Breast epithelium (tissue), 4 donors: ENCODE measurements at places on chromosomes 3 and 15. TPM values are rescaled to one million over a fixed set of nuclear protein-coding genes. Genes with fewer than 3 reads are reported as not detected.

- DNase-seq, result no peak
- no peak overlapping the region for H3K4me3 ChIP-seq
- no peak overlapping the region for H3K27ac ChIP-seq
- no peaks in the 10 kb centered on the region for H3K4me1 ChIP-seq
These were observed 41.9 kb upstream of the KCNMB2 start for GRCh38 chr3:178494386-178494785.

- no peak for DNase-seq
- H3K4me1 ChIP-seq, result no peaks in the 10 kb centered on the region
- no peaks in the 10 kb centered on the region for H3K36me3 ChIP-seq
- H3K4me3 ChIP-seq, result no peak overlapping the region
These were observed 27.8 kb downstream of the DCAF1 start for GRCh38 chr3:51471775-51472652.

- no peak overlapping the region for H3K4me3 ChIP-seq
- no peaks in the 10 kb centered on the region for H3K27me3 ChIP-seq
- no peak for DNase-seq
- no peaks in the 10 kb centered on the region for H3K36me3 ChIP-seq
- H3K4me1 ChIP-seq, result no peaks in the 10 kb centered on the region
These were observed 53.2 kb upstream of the CDV3 start for GRCh38 chr3:133520286-133520685.

- no peaks in the 10 kb centered on the region for H3K4me1 ChIP-seq
- H3K27me3 ChIP-seq, result no peaks in the 10 kb centered on the region
- DNase-seq, result no peak
- peak overlapping the region; percentile 67 for H3K27ac ChIP-seq
- H3K36me3 ChIP-seq, result no peaks in the 10 kb centered on the region
- no peak overlapping the region for H3K4me3 ChIP-seq
These were observed 33.8 kb upstream of the GREM1 start for GRCh38 chr15:32683906-32684584.

DNA sequence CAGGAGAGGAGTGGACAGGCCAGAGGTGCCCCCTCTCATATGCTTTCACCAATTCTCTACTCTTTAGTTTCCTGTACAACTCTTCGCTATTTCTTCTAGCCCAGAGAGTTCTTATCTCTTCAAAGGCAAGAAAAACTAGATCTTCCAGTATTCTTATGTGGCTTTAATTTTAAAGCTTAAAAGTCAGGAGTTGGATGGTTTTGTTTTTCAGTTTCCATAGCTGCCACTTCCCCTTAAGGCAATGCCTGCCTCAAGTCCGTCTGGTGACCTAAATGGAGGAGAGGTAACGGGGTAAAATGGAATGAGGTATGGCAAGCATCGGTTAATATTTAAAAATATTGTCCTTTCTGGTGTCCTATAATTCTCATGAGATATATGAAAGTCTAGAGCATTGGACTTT is 11.4 kb upstream of the VGLL3 start:
- H3K36me3 ChIP-seq, result no peaks in the 10 kb centered on the region
- no peak for DNase-seq
- H3K27me3 ChIP-seq, result no peaks in the 10 kb centered on the region

GRCh38 chr3:153976891-153977554 is 144.2 kb upstream of the ARHGEF26 start:
- H3K36me3 ChIP-seq, result no peaks in the 10 kb centered on the region
- DNase-seq, result no peak
- no peaks in the 10 kb centered on the region for H3K27me3 ChIP-seq

DNA sequence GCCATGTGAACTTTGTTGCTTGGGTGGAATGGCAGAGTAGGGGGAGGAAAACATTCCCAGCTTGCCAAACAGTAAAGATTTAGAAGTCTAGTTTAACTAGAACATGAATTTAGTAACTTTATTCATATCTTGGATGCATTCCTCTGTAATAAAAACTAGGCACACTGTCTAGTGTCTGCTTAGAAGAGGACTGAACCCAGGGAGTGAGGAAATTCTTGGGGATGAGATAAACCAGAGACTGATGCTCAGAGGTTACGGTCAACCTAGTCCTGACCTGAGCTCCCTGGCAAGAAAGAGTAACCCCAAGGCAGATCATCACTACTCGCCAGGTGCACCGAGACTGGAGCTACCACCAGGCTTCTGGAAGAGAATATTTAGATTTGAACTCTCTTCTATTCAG is 58.2 kb downstream of the SNRK start:
- no peak overlapping the region for H3K4me3 ChIP-seq
- H3K4me1 ChIP-seq, result no peaks in the 10 kb centered on the region
- H3K27me3 ChIP-seq, result no peaks in the 10 kb centered on the region
- peaks cover 7% of the 10 kb centered on the region for H3K36me3 ChIP-seq

DNA sequence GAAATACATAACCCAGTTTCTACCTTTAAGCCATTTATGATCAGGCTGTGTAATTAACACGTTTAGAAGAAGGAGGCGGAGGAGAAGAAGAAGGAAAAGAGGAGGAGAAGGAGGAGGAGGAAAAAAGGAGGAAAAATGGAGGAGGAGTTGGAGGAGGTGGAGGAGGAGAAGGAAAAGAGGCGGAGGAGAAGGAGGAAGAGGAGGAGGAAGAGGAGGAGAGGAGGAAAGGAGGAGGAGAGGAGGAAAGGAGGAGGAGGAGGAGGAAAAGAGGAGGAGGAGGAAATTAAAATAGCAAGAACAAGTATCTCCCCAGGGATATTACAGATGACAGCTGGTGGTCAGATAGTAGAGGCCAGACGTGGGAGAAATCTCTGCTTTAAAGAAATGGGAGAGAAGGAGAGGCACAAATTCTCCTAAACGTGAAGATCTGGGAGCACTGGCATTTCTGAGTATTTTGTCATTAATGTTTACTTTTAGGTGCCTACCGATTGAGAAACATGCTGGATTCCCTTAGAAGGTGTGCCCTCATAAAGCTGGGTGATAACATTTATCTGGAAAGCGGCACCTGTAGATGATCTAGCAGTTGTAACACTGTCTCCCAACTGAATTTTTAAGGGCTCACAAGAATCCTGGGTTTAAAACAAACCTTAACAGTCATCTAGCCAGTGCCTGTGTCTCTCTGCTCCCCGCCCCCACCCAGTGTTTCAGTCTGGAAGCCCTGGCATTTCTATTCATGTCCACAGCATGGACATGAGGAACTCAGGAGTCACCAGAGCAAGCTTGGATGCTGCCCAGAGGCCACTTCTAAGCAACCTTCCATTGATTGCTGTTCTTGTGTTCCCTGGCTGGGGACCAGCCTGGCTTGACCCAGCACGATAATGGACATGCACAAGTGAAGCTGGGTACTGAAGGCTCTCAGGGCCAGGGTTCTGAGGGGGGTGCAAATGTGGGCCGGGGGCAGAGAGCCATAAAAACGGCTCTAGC is 75.2 kb downstream of the CHRNA7 start:
- H3K27me3 ChIP-seq, result no peaks in the 10 kb centered on the region
- H3K27ac ChIP-seq, result no peak overlapping the region
- no peaks in the 10 kb centered on the region for H3K4me1 ChIP-seq
- no peak for DNase-seq

GRCh38 chr3:188338086-188338485 is 184.1 kb downstream of the LPP start:
- no peaks in the 10 kb centered on the region for H3K4me1 ChIP-seq
- no peaks in the 10 kb centered on the region for H3K36me3 ChIP-seq
- no peak overlapping the region for H3K27ac ChIP-seq
- DNase-seq, result no peak

DNA sequence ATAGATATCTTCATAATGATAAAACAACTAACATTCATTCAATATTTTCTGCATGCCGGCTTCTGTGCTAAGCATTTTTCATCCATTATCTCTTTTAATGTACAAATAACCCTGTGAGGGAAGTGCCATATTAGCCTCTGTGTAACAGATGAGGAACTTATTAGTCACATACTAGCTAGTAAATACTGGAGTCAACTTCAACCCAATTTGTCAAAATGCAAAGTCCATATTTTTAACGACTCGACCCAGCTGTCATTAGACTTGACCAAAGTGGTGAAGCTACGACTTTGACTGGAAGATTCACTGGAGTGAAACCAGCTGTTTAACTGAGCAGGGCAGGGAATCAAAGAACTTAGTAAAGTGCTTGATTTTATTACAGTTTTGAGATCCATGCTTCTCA is 41.6 kb downstream of the PARP15 start:
- no peaks in the 10 kb centered on the region for H3K36me3 ChIP-seq
- H3K4me3 ChIP-seq, result no peak overlapping the region
- no peaks in the 10 kb centered on the region for H3K4me1 ChIP-seq

DNA sequence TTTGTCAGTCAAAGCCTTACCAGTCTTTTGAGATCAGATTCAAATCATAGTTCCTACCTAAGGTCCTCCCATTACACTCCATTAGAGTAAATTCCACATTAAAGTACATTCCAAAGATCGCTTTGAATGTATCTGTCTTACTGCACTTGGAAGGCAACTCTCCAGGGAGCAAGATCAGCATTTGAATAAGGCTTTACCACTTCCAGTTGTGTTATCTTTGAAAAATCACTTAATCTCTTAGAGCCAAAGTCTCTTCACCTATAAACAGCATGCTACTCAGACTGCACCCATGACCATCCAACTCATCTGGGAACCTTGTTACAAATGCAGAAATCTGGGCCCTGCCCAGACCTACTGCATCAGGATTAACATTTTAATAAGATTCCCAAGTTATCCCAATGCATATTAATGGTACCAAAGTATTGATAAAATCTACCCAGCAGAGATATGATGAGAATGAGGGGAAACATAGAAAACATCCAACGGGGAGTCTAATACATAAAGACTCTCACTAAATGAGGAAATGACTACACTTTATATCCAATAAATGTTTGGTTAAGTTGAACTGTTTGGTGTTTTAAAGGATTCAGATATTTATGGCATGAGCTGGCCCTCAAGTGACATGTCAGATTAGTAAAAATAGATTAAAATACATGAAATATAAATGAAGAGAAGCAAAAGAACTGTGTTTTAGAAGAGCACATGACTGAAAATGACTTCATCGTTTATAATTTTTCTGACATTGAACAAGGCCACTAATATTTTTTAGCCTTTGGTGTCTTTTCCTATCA is 75.9 kb downstream of the TNIK start:
- DNase-seq, result no peak
- no peaks in the 10 kb centered on the region for H3K36me3 ChIP-seq
- peak overlapping the region; percentile 65 for H3K27ac ChIP-seq
- H3K4me1 ChIP-seq, result no peaks in the 10 kb centered on the region
- no peaks in the 10 kb centered on the region for H3K27me3 ChIP-seq

DNA sequence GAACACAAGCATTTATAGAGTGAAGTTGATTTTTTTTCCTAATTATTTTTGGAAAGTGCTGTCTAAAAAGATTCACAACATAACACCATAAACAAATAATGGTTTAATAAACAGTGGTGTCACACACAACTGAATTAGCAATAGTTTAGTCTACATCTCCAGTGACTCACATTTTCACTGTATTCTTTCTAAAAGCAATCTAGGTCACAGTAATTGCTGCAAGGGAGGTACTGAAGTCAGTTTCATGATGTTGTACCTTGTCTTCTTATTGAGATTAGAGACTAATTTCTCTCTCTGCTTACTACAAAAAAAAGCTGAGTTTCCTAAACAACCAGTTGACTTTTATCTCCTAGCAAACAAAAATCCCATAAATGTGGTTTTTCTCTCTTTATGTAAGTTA is 29.6 kb downstream of the PLSCR4 start:
- H3K36me3 ChIP-seq, result no peaks in the 10 kb centered on the region
- no peak overlapping the region for H3K4me3 ChIP-seq
- H3K27ac ChIP-seq, result peak overlapping the region; percentile 29
- no peak for DNase-seq

- no peaks in the 10 kb centered on the region for H3K4me1 ChIP-seq
- H3K4me3 ChIP-seq, result no peak overlapping the region
- no peak for DNase-seq
- H3K27ac ChIP-seq, result no peak overlapping the region
These were observed 126.7 kb upstream of the SAMMSON start for GRCh38 chr3:69872783-69873378.

GRCh38 chr15:47820747-47821319 is 103.5 kb downstream of the SEMA6D start:
- H3K4me3 ChIP-seq, result no peak overlapping the region
- no peaks in the 10 kb centered on the region for H3K27me3 ChIP-seq
- no peak overlapping the region for H3K27ac ChIP-seq
- no peak for DNase-seq
- no peaks in the 10 kb centered on the region for H3K4me1 ChIP-seq

- no peak for DNase-seq
- H3K27me3 ChIP-seq, result no peaks in the 10 kb centered on the region
- H3K4me3 ChIP-seq, result no peak overlapping the region
- no peaks in the 10 kb centered on the region for H3K4me1 ChIP-seq
- H3K27ac ChIP-seq, result no peak overlapping the region
These were observed 139.7 kb downstream of the TUSC7 start for GRCh38 chr3:116849261-116849688.

DNA sequence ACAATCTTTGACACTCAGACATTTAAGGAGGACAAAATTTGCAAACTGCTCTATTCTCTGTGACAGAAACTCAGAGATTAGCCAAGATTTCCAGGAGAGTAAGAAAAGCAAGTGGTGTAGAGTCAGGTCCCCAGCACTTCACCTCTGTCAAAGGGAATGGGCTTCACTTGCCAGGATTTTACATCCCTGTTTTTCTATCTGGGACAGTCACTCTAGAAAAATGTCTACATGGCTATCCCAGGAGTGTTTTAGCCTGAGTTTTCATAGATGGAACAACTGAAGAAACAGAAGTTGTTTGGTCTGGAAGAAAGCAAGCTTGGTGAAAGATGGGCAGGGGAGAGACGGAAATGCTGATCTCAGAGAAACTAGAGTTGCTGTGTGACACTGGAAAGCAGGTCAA is 3.0 kb downstream of the FAM219B start:
- no peaks in the 10 kb centered on the region for H3K36me3 ChIP-seq
- DNase-seq, result no peak
- H3K4me1 ChIP-seq, result peaks cover 9% of the 10 kb centered on the region
- no peaks in the 10 kb centered on the region for H3K27me3 ChIP-seq
- H3K4me3 ChIP-seq, result no peak overlapping the region

DNA sequence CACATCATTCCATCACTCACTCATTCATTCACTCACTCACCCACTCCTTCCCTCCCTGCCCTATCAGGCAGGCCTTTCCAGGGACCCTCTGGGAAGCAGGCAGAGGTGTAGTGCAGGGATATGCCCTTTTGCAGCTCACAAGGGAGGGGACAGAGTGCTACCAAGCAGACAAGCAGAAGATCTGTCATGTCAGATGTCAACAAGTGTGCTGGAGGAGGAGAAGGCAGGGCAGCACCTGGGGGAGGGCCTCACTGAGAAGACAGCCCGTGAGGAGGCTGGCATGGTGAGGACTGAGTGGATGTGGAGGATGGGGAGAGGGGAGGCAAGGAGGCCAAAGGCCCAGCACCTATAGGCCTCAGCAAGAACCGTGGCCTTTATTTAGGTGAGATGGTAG is 15.3 kb downstream of the ABTB1 start:
- H3K4me1 ChIP-seq, result no peaks in the 10 kb centered on the region
- H3K27ac ChIP-seq, result no peak overlapping the region
- DNase-seq, result no peak
- no peaks in the 10 kb centered on the region for H3K27me3 ChIP-seq
- no peaks in the 10 kb centered on the region for H3K36me3 ChIP-seq

- no peaks in the 10 kb centered on the region for H3K27me3 ChIP-seq
- H3K4me1 ChIP-seq, result peaks cover 3% of the 10 kb centered on the region
- H3K27ac ChIP-seq, result peak overlapping the region; percentile 93
- no peaks in the 10 kb centered on the region for H3K36me3 ChIP-seq
- DNase-seq, result no peak
These were observed 1.8 kb upstream of the CTDSPL start for GRCh38 chr3:37859908-37860199.

Gene ZNF80
- 0.16 TPM for total RNA-seq

Gene EPHB1
- total RNA-seq, result 5.9 TPM

Gene FGD5
- total RNA-seq, result 7.3 TPM

Gene TMEM207
- not detected for total RNA-seq

Gene PLSCR2
- 0.73 TPM for total RNA-seq

Gene ALCAM
- 20.3 TPM for total RNA-seq

Gene DNAH12
- 0.15 TPM for total RNA-seq

Gene TSEN2
- total RNA-seq, result 20.0 TPM

Gene GOLGA8R
- 4.2 TPM for total RNA-seq
